ENCODE measurements at places on chromosomes 5 and 9. TPM values are rescaled to one million over a fixed set of nuclear protein-coding genes. Genes with fewer than 3 reads are reported as not detected.

GRCh38 chr5:51395666-51396356, 12.6 kb downstream of the ISL1 start:
- DNase-seq: no peak

DNA sequence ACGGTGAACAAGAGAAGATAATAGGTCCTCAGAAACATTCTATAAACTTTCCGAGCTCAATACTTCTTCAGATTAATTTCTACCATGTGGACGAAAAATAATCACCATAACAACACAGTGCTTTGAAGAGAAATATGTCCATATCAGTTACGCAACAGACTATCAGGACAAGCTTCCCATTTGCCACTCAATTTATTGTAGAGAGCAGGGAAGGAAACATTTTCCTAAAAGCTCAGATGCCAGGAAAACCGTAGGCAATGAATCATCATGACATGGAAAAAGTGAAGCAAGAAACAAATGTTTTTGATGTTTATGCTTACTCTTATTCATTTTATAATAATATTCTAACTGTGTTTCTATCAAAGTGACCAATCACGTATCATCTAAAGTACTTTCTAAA, 87.6 kb downstream of the S1PR3 start:
- DNase-seq: no peak

DNA sequence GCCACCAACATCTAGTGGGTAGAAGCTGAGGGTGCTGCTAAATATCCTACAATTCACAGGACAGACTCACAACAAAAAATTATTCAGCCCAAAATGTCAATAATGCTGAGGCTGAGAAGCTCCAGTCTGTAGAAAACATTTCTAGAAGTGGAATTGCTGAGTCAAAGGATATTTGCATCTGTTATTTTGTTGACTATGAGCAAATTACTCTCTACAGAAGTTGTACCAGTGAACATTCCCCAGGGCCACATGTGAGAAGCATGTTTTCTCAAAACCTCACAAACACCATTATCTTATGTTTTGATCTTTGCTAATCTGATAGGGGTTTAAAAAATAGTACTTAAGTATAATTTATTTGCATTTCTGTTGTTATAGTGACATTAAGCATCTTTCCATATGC, 15.4 kb downstream of the ITK start:
- no peak for DNase-seq

DNA sequence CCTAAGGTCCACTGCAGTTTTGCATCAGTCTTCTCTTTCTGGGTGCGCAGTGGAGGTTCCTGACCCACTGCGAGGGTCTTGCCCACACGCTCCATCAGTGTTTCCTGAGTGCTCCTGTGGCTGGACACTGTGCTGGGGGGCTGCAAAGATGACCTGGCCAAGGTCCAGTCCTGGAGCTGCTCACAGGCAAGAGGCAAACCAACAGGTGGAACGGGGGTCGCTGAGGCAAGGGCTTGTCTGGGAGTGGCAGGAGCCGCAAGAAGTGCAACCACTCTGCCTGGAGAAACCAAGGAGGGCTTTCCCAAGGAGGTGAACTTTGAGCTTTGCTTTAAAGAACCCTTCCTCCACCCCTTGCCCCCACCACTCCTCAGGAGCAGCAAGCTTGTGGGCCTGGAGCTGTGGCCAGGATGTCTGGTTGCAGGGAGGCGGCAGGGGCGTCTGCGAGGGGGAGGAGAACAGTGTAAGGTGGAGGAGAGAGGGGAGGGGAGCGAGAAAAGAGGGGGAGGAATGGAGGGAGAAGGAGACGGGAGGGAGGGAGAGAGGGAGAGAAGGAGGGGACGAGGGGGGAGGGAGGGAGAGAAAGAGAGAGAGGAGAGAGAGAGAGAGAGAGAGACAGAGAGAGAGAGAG, 444 bp upstream of the CPLX2 start:
- no peak for DNase-seq

- DNase-seq: no peak
These were observed 40.3 kb downstream of the ZNF354A start for GRCh38 chr5:178690208-178690607.

DNA sequence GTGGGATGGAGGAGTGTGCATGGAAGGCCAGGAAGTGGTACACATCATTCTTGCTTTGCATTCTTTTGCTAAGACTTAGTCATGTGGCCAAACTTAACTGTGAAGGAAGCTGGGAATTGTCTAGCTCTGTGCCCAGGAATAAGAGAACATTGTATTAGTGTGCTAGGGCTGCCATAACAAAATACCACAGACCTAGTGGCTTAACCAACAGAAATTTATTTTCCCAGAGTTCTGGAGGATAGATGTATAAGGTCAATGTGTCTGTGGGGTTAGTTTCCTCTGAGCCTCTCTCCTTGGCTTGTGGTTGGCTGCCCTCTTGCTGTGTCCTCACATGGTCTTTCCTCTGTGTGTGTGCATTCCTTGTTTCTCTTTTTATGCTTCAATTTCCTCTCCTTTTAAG, 32.4 kb downstream of the NNT start:
- no peak for DNase-seq

- no peak for DNase-seq
These were observed 816 bp downstream of the RBM18 start for GRCh38 chr9:122263699-122264349.

DNA sequence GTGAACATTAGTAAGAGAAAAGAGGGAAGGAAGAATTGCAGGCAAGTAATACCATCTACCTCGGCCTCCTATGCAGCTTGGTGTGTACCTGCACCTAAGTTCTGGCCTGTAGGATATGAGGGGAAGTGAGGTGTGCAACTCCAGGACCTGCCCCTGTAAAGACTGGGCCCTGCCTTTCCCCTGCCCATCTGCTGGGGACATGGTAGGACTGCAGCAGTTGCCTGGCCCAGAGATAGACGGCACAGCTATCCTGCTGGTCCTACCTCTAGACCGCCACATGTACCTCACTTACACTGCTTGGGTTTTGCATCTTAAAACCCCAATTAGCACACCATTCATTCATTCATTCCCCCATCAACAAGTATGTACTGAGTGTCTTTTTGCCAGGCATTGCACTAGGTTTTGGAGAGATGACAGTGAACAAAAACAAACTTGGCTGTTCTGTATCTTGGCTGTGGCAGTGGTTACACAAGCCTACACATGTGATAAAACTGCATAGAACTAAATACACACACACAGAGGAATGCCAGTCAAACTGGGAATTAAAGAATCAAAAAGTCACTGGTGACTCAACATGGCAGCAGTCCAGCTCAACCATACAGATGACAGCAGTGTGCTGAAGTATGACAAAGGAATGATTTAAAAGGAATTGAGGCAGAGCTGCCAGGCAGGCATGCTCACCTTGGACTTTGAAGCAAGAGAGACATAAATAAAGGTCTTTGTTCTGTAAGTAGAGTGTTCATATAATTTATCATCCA, 23.3 kb upstream of the MGAT1 start:
- DNase-seq: peak; percentile 87

DNA sequence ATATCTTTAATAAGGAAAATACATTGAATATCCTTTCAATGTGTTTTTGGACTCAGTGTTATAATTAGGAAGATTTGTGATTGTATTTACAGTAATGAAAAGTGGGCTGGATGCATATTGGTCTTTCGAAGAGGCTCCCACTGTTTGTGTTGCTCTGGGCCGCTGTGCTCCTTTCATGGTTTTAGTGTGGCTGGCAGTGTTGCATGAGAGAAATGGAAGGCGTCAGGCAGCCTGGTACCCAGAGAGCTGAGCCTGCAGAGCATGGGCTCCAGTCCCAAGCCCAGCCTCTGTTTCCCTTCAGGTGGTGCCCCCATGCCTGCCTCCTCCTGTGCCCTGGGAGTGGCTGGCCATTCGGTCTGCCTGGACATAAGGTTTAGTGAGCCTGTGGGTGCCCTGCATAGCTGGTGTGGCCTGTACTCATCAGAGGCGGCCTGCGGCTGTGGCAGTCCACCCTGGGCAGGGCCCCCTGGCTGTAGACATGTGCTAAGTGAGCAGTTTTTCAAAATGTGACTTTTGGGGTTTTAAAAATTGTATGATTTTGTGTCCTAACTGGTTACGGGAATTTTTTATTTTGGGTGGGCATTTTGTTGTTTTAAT, 27.4 kb upstream of the FAM120AOS start:
- DNase-seq: no peak

GRCh38 chr5:87899721-87900131, 368.9 kb downstream of the TMEM161B start:
- no peak for DNase-seq

GRCh38 chr5:97002983-97003382, 67.1 kb downstream of the LNPEP start:
- DNase-seq: no peak

GRCh38 chr9:108939975-108940374, 5.8 kb downstream of the ABITRAM start:
- DNase-seq: no peak

- DNase-seq: peak; percentile 91
These were observed at the start of gene WHRN for GRCh38 chr9:114505187-114506081. TSS of gene WHRN (minus strand) at chr9:114505473. CDS start at chr9:114504801, 672 bp downstream.

DNA sequence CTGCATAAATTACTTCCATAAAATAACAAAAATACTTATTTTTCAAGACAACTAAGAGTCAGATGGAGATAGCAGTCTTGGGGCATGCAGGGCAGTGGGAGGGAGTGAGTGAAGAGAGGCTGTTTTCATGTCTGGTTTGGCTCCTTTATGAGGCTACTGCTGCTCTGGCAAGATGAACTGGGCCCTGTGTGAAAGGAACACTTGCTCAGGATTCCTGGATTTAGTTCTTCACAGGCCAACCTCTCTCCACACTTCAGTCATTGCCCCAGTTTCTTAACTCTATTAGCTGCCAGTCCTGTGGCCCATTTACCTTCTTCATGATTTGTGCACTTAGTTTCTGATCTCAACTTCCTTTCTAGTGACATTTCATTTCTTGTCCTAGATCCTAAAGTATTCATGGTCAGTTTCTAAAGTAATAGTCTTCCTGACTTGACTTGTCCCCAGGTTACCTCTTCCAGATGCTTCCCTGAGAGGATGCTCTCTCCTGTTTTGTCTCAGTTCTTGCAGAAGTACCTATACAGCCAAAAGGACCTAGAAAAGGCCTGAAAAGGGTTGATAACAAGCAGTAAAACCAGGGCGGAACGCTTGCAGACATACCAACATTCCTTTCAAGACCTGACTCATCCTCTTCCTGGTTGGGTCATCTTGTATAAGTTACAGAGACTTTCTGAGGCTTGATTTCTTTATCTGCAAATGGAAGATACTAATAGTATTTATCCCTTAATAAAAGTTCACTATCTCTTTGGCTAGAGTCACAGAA, 77.0 kb upstream of the ZFAND5 start:
- DNase-seq: no peak

GRCh38 chr9:125272697-125273096, 11.1 kb downstream of the GAPVD1 start:
- peak; percentile 54 for DNase-seq

DNA sequence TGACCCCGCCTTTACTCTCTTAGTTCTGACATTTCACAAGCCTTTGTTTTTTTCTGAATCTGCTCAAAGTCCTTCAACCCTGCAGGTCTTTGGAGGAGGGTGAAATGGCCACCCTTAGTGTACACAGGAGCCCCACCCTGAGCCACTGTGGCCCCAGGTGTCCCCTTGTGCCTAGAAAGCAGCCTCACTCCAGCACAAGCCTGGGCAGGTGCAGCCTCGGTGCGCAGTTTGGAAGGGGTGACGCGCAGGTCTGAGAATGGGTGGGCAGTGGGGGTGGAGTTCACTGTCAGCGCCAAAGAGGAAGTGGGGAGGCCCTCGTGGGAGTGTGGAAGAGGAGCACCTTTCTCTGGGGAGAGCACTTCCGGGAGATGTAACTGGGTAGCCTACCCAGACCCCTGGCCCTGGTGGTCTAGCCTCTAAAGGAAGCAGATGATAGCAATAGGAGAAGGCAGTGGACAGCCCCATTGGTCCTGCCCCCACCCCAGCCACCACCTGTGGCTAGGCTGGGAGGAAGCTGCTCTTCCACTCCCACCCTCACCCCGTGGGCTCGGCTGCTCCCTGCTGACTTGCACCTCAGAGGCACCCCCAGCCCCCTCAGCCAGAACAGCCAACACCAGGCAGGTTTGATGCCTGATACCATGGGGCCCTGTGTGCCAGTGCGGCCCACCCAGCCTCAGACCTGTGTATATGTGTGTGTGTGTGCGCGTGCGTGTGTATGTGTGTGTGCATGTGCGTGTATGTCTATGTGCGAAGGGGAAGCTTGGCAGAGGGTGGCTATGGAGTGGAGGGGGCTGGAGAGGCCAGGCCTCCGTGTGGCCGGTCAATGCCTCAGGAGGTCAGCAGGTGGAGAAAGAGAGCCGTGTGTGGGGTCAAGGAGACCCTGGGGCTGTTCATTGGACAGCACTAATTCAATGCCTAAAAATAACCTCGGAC, 16.8 kb upstream of the DAB2IP start:
- no peak for DNase-seq

DNA sequence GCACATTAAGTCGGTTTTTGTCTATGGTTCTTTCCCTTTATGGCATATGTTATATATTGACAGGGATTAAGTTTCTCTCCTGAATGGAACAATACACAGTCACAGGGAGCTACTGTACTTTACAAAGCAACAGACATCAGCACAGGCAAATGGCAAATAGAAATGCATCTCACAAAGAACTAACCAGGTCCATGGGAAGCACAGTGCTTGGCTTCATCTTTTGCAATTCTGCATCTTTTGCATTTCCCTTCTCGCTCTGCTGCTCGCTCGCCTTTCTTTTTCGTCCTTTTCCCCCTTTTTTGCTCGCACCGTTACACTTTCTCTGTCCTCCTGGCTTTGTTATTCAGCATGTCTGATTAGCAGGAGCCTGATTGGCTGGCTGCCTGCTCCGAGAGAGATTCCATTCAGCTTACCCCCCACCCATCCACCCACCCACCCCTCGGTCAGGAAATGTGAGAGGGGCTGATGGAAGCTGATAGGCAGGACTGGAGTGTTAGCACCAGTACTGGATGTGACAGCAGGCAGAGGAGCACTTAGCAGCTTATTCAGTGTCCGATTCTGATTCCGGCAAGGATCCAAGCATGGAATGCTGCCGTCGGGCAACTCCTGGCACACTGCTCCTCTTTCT, at the start of gene ADAMTSL1:
TSS of gene ADAMTSL1 (plus strand) at position 502 of the 628 bp plus-strand sequence. CDS start at position 582, 80 bp downstream.
- peak; percentile 12 for DNase-seq

Gene OSMR
- 26.8 TPM for total RNA-seq

Gene FOXD1
- 2.6 TPM for total RNA-seq

Gene DMRT3
- not detected for total RNA-seq

Gene CREB3
- total RNA-seq: 48.1 TPM

Gene SIT1
- total RNA-seq: 2.7 TPM

Data from mucosa of gallbladder (tissue), 1 donor.